ENCODE measurements at places on chromosomes 7 and 10. TPM values are rescaled to one million over a fixed set of nuclear protein-coding genes. Genes with fewer than 3 reads are reported as not detected.

GRCh38 chr7:117971556-117972244, 98.5 kb upstream of the CTTNBP2 start:
- no peak for DNase-seq

PNLIPRP1 gene
- total RNA-seq, result not detected

C10orf143 gene
- 0.41 TPM for total RNA-seq

- no peak for DNase-seq
Observed at GRCh38 chr7:139490130-139490529, 6.7 kb upstream of the KLRG2 start.

- no peak for DNase-seq
Observed at GRCh38 chr10:120042705-120043104, 150.2 kb downstream of the SEC23IP start.

MMP21 gene
- 0.41 TPM for total RNA-seq

- DNase-seq, result no peak
Observed at GRCh38 chr10:63434866-63435854, 30.6 kb downstream of the JMJD1C start.

GRCh38 chr10:62618576-62619412, 185.7 kb upstream of the ADO start:
- no peak for DNase-seq

PDLIM1 gene
- total RNA-seq, result 2.4 TPM

DNA sequence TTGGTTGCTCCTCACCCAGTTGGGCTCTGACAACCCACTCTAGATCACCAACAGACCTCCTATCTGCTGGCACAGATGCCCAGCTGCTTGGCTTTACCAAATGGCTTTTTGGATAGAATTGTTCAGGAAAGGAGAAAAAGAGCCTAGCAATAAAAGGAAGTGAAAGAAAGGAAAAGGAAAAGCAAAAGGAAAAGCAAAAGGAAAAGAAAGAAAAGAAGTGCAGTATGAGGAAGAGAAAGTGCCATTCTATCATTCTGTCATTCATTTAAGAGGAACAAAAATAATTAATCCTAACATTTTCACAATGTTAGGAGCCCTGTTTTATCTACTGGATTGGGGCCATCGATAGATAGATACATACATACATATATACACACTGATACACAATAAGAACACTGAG, 353.6 kb downstream of the THSD7A start:
- no peak for DNase-seq

SH2D4B gene
- total RNA-seq, result 1.2 TPM

GRCh38 chr10:117306674-117307073, 65.8 kb downstream of the SLC18A2 start:
- no peak for DNase-seq

DNA sequence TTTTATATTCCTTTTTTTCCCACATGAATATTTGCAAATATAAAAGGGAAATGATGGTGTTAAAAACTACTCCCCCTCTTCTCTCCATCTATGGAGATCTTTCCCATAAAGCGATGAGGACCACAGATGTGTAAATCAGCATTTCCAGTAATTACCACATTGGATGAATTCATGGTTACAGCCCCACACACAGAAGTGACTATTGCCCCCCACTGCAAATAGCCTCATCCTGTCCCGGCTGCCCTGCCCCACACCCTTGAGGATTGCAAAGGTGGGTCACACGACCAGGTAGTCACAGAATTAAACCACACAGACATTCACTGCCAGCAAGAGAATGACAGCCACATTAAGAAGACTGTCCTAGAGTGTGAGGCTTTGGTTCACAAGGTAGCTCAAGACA, 145.1 kb downstream of the DOCK4 start:
- DNase-seq, result no peak

CYP2E1 gene
- total RNA-seq, result 14.7 TPM

RSPH10B2 gene
- 1.2 TPM for total RNA-seq

- DNase-seq, result no peak
Observed at GRCh38 chr10:132139526-132139925, 47.2 kb upstream of the DPYSL4 start.

DNA sequence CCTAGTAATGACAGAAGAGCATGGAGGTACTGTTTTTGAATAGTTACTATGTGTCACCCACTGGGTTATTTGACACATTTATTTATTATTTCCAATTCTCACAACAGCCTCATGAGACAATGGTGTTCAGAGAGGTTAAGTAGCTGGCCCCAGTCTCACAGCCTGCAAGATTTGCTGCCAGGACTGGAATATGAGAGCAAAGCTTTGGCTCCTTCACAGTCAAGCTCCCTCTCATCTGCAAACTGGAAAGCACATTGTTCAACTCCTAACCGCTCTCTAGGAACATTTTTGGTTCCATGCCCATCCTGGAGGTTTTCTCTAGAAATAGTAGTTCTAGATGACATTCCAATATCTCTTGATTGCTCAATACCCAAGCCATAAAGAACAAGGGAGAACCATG, 75.5 kb upstream of the CXCL12 start:
- no peak for DNase-seq

- DNase-seq, result no peak
Observed at GRCh38 chr10:8889538-8889937, 835.0 kb downstream of the GATA3 start.

All from frontal cortex (tissue), 4 donors.